ENCODE measurements at places on chromosomes 5 and 9.

GRCh38 chr5:107670087-107670931 is 428 bp downstream of the EFNA5 start:
- no peak for DNase-seq

GRCh38 chr9:136079211-136079915 is 15.7 kb downstream of the NACC2 start:
- no peak for DNase-seq

- peak; percentile 28 for DNase-seq
Measured at GRCh38 chr9:37302277-37302676, 120.2 kb upstream of the GRHPR start.

DNA sequence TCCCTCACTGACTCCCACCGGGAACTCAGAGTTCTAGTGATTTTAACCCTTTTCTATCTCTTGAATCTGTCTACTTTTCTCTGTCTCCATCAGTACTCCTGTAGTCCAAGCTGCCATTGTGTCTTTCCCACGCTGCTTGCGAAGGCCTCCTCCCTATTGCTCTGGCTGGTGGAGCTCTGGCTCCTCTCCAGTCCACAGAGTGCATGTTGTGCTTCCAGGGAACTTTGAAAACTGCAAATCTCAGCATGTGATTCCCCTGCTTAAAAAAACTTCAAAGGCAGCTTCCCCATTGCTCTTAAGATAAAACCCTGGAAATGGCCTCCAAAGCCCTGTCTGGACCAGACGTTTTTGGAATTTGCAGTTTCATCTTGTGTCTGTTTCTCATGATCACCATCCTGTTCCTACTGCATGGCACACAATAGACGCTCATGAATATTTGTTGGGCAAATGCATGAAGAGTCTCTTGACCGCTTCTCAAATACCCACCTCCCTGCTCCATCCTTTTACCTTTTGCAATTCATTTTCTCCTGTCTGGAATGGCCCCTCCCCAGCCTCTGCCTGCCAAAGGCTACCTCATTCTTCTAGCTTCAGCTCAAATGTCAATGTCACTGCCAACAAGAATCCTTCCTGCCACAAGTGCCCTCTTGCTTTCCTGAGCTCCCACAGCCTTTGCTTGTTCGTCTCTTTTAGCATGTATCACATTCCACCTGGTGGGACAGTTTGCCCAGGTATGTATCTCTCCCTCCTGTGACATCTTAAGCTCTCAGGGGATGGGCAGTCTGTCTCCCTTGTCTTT is 293.2 kb downstream of the ARHGAP26 start:
- DNase-seq, result peak; percentile 21

GRCh38 chr5:172687940-172688339 is 46.9 kb downstream of the NEURL1B start:
- no peak for DNase-seq

DNA sequence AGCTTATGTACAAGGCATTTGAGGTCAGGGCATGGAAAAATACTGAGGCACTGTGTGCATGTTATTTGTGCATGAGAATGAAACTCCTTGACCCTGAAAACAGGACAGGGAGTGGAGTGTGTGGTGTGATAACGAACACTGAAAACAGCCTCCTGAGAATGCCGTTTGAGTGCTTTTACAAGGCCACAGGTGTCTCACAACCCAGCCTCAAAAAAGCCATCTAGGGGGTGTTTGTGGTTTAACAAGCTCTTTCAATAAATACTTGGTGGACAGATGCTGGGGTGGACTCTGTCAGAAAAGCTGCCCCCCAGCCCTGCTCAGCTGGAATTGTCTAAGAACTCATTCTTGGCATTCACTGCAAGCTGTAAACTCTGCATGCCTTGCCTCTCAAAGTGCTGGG is 94.0 kb upstream of the SLC25A48 start:
- DNase-seq, result no peak

GRCh38 chr5:62900976-62901375 is 322.4 kb downstream of the LRRC70 start:
- no peak for DNase-seq

GRCh38 chr5:159218595-159219023 is 9.3 kb upstream of the RNF145 start:
- DNase-seq, result no peak

DNA sequence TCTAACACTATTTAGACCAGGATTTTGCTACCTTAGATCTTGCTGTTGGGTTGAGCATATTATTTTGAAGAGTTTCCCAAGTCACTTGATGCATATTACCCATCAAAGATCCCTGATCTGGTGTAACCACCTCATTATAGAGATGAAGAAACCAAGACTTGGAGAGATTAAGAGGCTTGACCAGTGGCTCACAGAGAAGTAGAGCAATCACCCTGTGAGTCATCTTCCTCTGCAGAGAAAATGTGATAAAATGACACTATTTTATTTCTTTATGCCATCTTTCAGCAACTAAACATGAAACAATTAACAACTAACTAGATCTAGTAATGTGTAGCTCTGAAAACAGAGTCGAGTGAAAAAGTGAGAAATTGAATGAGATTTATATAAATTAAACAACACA is 76.1 kb downstream of the KIF4B start:
- DNase-seq, result no peak
